ENCODE measurements at places on chromosomes 4 and X.

DNA sequence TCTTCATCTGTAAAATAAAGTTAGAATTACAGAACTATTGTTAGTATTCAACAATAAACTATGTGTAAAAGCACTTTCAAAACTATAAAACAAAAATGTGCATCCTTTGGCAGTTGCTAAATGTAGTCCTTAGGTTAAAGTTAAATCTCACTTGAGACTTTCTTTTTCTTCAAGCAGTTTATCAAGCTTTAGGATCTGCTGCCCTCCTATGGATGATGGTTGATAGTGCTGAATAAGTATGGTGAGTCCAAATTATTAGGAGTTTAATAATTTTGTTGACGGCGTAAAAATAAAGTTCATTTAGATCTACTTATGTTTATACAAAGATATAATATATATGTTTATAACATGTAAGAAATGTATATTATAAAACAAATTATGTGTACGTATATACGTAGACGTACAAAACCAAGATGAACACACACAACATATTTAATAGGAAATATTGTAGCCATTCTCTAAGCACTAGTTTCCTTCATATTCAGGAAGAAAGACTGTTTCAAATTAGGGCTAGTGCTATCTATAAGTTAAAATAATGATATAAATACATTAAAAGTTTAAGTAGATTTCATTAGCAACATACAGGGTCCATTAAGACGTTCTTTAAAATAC, 22.3 kb downstream of the UGT2A2 start:
- DNase-seq = no peak

GRCh38 chr4:8871417-8872401, at the start of gene HMX1:
Gene HMX1, minus strand, starts transcription at chr4:8871839. Its CDS starts 225 bp downstream, at chr4:8871614.
- DNase-seq = no peak

DNA sequence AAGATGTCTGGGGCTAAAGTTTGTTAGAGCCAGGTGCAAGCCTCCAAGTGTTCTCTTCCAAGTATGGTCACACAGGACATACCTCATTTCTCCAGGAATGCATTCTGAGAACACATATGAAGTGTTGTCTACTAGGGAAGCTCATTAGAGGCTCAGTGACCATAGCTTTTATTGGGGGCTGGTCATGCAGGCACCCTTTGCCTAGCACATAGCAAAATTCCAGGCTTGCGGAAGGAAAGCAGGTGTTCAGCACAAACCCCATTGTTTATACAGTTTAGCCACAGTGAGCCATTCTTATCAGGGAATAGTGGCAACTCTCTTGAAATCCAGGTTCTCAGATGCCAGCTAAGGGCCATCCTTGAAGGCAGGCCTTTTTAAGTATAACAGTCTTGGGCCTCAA, 339.4 kb upstream of the ZCCHC13 start:
- DNase-seq = no peak

- DNase-seq = peak; percentile 83
Observed at GRCh38 chrX:153927922-153928760, 2.1 kb upstream of the ARHGAP4 start.

GRCh38 chr4:127400276-127400675, 232.5 kb upstream of the INTU start:
- DNase-seq = no peak

DNA sequence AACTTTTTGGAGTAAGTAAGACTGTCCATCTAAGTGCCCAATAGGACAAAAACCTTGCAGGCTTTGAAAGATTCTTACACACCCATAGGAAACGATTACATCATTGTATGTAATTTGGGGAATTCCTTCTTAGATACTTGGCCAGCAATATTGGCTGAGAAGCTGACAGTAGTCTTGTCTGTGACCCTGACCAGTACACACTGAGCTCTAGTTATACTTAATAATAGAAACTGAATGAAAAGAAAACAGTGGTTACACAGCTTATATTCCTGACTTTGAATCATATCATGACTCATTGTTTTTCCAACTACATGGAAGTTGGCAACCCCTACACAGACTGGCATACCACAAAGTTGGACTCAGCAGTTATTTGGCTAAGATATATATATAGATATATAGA, 7.1 kb upstream of the TLR2 start:
- no peak for DNase-seq

DNA sequence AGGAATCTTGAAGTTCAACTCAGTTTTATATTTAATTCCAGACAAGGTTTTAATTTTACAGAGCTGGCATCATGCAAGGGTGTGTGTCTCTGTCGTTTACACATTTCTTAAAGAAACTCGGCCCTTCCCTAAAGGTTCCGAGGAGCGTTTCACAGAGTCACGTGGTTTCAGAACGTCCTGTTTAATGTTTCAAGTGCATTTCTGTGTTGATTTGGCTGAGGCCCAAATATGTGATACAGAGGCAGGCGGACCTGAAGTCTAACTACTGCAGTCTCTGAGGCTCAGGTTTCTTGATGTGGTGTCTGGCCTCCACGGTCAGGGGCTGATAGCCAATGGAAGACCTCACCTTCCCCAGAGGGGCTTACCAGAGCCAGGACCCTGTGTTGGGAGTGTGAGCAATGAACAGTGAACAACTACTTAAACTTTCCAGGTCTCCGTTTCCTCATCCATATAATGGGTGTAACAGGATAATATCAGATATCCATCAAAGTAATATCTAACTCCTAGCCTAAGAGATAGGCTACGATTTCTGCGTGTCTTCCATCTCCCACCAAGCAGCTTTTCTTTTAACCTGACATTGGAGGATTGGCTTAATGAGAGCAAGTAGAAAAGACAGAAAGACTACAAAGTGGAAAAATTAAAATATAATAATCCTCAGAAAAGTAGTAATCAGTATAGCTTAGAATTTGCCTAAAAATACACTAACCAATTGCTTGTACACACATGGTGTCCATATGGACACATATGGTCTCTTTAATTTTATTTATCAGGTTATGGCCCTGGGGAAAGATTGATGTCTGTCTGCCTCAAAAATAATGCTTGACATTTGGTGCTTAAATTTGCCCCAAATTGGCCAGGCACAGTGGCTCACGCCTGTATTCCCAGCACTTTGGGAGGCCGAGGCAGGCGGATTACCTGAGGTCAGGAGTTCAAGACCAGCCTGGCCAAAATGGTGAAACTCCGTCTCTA, 50.0 kb upstream of the TRIM2 start:
- DNase-seq = no peak

GRCh38 chr4:17117746-17118145, 219.3 kb upstream of the LDB2 start:
- no peak for DNase-seq

DNA sequence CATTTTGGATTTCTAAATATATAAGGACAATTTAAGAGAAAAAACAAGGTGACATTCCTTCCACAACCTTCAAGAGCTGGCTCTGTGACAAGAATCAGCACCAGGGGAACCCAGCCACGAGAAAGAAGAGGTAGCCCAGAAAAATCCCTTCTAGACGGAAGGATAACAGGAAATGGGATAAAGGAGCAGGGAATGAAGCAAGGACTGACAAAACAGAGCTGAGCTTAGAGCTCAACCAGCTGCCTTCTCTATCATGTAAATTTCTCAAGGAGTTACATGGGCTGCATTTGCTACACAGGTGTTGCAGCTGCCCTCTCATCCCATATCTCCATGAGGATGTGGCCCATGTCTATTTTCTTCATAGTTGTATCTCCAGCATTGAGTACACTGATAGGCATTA, 154.2 kb upstream of the PRDX4 start:
- DNase-seq = no peak

All from stimulated activated CD4-positive, alpha-beta T cell treated with anti-CD3 and anti-CD28 coated beads, Interleukin-1b, Interleukin-23, amount 100 ng/mL, for 4 hours (primary cell).